ENCODE measurements at places on chromosomes 12 and 14.

DNA sequence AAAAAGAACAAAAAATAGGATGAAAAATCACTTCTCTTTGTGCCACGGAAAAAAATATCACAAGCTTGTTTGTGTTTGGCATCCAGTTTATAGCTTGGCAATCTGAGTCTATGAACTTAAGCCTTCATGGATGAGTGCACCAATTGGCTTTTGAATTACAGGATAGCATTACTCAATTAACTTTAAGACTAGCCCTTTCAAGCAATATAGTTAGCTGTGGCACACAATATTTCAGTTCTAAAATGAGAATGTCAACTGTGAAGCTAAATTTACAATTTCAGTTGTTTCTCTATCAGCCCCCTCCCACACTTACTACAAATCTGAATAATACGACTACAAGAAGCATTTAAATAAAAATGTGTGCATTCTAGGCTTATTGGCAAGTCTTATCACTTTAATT lies 8.3 kb downstream of the RERG start:
- no peak for DNase-seq

DNA sequence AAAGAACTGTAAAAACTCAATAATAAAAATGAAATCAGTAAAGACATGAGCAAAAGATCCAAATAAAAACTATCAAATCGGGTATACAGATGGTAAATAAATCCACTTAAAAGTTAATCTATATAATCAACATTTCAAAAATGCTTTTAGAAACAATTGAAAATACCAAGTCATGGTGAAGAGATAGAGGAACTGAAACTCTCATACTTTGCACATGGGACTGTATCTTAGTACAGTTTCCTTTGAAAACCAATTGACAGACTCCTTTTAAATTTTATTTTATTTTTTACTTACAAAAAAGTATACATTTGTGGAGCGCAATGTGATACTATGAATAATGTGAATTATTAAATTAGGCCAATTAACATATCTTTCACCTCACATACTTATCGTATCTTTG lies 98.6 kb upstream of the FAR2 start:
- DNase-seq: peak; percentile 33

GRCh38 chr14:37620856-37621255 lies 25.4 kb downstream of the TTC6 start:
- DNase-seq: no peak

GRCh38 chr14:101087614-101088394 lies 184.3 kb upstream of the RTL1 start:
- DNase-seq: no peak

- peak; percentile 65 for DNase-seq
These were observed 10.5 kb upstream of the ZDHHC22 start for GRCh38 chr14:77151918-77152588.

DNA sequence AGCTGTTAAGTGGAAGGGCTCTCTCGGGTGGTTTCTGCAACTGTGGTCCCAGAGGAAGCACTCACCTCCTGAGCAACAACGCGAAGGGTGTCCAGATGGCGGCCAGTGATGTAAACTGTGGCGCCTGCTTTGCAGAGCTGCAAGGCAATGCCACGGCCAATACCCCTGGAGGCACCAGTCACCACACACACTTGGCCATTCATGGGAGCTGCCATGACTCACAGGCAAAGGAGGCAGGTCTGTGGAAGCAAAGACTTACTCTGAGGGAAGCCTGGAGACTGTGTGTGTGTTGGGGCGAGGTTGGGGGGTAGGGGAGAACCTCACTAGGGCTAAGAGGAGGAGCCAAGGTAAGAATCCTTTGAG lies 707 bp downstream of the DHRS1 start:
- no peak for DNase-seq

- no peak for DNase-seq
These were observed 15.7 kb upstream of the RAB35 start for GRCh38 chr12:120132054-120132836.

DNA sequence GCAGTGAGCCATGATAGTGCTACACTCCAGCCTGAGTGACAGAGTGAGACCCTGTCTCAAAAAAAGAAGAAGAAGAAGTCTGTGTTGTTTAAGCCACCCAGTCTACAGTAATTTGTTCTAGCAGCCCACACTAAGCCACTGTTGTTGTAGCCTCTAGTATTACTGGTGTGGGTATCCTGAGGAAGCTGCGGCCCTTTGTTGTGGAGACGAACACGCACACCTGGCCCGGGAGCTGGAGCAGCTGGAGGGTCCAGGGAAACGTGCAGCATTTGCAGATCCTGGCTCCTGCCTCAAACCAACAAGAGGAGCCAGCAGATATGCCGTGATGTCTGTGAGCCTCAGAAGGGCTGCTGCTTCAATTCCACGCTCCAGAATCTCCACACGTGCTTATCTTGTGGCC lies 65.3 kb downstream of the MAP1LC3B2 start:
- no peak for DNase-seq

DNA sequence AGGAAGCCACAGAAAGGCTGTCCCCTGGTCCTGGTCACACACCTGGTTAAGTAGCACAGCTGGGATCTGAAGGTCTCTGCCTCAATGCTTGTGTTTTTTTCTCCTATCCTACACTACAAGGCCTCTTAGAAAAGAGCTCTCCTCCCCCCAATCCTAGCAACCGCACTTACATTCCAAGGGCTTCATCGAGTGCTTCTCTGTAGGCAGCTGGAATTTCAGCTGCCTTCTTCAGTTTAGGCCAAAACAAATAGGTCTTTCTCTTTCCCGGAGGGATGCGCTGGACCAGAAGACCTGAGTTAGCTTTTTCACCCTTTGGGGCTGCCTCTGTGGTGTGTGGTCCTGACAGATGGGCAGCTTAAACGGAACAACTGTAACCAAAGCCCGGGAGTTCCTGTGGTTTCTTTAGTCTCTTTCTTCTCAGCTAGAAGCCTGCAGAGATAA lies 109.7 kb downstream of the GPATCH2L start:
- DNase-seq: no peak

- no peak for DNase-seq
These were observed 117.6 kb upstream of the TMCC3 start for GRCh38 chr12:94767956-94768355.

- DNase-seq: no peak
These were observed 477.3 kb downstream of the TMEM117 start for GRCh38 chr12:44313188-44313587.

DNA sequence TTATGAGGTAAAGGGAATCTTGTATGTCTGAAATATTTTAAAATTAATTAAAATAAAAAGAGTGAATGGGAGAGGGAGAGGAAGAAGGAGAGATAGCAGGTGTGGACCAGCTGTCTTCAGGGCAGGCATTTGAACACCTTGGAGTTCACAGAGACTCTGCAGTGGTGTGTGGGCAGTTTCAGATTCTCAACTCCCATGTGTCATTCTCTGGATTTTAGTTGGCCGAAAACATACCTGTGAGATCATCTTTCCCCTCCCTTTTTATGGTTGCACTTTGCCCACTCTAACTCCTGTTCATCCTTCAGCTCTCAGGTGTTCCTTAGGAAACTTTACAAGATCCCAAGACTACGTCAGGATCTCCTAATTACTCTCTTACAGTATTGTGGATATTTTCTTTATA lies 108.1 kb downstream of the ERC1 start:
- DNase-seq: no peak

- DNase-seq: no peak
These were observed 61.0 kb downstream of the SRGAP1 start for GRCh38 chr12:63905544-63905943.

- DNase-seq: no peak
These were observed 27.8 kb upstream of the BDKRB2 start for GRCh38 chr14:96176811-96177211.

DNA sequence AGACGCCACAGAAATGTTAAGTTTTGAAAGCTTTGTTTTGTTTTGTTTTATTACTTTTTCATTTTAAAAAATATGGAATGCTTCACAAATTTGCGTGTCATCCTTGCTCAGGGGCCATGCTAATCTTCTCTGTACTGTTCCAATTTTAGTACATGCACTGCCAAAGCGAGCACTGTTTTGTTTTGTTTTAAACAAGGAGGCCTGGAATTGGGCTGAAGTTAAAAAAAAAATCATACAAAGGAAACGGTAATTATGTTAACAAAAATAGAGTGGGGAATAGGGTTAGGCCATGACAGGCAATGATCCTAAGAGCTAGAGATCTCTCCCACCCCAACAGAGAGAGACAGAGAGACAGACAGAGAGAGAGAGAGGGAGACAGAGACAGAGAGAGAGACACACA lies 57.0 kb downstream of the ZFP36L1 start:
- no peak for DNase-seq

DNA sequence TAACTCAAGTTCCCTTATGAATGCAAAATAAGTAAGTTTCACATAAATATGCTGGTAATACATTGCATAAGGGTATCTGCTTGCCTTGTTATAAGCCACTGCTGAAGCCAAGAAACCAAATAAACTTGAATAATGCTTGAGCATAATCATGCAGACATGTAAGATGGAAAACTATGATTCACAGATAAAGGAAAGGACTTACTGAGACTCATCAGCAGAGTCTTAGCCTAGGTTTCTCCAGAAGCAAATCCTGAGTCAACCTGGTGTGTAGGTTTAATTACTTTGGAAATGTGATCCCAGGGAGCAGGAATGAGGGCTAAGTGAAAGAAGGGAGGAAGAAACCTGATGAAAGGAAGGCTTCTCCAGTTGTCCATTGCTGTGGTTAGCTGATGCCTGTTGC lies 107.7 kb upstream of the BTG1 start:
- DNase-seq: no peak

GRCh38 chr12:96295532-96296160 lies 101.5 kb downstream of the ELK3 start:
- peak; percentile 11 for DNase-seq

DNA sequence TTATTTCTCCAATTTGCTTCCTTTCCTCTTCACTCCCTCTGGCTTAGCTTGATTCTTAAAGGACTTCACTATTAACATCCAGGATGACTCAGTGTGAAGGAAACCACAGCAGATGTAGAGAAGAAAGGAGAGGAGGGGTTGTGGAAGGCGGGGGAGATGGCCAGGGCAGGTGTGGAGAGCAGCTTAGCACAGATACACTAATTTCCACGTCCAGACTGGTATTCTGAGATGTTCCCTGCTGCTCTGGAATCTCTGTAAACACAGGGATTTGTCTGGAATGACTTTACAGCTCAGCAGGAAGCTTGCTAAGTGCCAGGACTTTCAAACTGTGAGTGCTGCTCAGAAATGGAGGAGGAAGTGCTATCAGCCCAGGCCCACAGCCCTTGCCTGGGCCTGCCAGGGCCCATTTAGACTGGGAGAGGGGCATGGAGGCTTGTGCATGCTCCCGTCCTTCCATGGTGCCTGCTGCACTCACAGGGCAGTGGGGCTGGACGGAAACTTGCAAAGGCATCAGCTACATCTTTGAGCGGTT lies 202.5 kb upstream of the DDHD1 start:
- no peak for DNase-seq

DNA sequence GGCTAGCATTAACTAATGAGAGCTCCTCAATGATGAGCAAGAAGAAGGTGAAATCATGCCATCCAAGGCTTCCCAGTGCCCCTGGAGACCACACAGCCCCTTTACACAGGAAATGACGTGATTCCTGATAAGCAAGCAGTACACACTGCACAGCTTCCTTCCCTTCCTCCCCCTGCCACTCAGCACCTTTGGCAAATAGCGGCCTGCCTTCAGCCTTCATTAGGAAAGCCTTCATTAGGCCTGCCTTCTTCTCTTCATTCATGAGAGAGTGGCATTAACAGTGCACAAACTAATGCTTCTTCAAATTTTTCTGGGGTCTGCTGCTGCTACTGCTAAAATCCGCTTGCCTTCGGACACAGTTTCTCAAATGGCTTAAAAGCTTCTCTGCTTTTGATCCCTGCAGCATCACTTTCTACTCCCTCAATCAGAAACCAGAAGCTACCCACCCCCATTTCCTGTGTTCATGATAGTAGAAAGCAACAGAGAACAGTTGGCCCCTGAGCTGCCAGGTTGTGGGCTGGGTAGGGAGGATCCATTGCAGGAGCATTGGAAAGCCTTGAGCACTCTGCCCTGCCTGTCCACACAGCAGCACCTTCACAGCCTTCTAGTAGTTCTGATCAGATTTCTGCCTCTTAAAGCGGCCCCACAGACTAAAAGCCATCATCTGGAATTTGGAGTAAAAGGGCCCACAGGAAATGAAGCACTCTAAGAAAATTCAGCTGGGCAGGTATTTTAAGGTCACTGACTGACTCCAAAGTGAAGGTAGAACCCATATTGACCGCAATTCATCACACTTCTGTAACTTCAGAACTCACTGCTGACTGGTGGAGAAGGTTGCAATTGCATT lies 103.8 kb upstream of the ETV6 start:
- DNase-seq: peak; percentile 73

GRCh38 chr12:66111605-66112004 lies 18.9 kb downstream of the LLPH start:
- no peak for DNase-seq

GRCh38 chr14:42391146-42391834 lies 784.6 kb downstream of the LRFN5 start:
- DNase-seq: no peak

- no peak for DNase-seq
These were observed 55.8 kb downstream of the BEGAIN start for GRCh38 chr14:100531152-100532121.

Measured in OCI-LY7 (cell line).